ENCODE measurements at places on chromosomes 16 and 17.

DNA sequence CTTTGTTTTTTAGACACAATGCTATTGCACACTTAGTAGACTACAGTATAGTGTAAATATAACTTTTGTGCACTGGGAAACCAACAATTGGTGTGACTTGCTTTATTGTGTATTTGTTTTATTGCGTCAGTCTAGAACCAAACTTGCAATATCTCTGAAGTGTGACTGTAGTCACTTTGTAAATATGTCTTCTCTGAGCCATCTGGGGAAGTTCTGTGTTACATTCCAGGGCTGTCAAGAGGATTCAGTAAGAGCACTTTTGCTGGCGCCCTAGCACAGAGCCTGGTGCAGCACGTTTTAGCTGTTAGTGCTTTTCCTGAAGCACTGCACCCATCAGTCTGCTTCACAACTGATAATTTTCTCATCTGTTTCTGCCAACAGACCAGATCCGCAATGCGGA lies 73.2 kb downstream of the NT5M start:
- peaks cover 5% of the 10 kb centered on the region for H3K27me3 ChIP-seq
- H3K27ac ChIP-seq = no peak overlapping the region
- no peaks in the 10 kb centered on the region for H3K4me1 ChIP-seq
- H3K36me3 ChIP-seq = no peaks in the 10 kb centered on the region
- H3K4me3 ChIP-seq = no peak overlapping the region

DNA sequence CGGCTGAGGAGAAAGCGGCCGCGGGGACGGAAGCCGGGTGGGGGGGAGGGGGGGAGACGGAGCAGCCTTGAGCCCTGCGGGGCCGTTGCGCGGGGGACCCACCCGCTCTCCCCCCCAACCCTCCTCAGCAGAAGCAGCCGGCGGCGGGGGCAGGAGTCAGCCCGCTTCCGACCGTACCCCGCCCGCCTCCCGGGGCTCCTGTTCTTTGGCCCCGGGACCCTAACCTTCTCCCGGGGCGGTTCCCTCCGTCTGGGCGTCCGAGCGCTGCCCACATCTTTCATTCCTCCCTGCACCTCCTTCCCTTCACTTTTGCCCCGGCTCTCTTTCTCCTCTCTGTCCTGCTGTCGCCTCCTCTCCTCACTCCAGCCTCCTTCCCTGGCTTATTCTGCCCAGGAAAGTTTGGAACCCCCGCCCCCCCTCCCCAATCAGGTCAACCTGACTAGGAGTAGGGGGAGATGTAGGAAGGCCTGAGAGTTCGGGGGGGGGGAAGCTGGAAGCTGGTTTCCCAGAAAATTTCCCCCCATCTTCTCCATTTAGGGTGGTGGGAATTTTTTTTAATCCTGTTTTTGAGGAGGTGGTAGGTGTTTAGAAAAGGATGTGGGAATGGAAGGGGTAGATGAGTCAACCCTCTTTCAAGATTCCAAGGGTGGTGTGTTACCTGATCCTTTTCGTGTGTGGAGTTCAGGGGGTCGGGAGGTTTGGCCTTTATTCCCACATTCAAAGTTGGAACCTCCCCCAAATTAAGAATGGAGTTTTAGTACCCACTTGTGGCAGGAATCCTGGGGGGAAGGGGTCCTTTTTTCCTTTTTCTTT lies 427 bp upstream of the NLK start:
- H3K4me1 ChIP-seq = peaks cover 56% of the 10 kb centered on the region
- peak overlapping the region; percentile 74 for H3K27ac ChIP-seq
- H3K27me3 ChIP-seq = peaks cover 4% of the 10 kb centered on the region
- H3K36me3 ChIP-seq = peaks cover 29% of the 10 kb centered on the region

GRCh38 chr16:70156207-70156978 lies 17.2 kb upstream of the CLEC18C start:
- H3K27ac ChIP-seq = no peak overlapping the region
- H3K4me1 ChIP-seq = peaks cover 5% of the 10 kb centered on the region
- peaks cover 27% of the 10 kb centered on the region for H3K36me3 ChIP-seq

DNA sequence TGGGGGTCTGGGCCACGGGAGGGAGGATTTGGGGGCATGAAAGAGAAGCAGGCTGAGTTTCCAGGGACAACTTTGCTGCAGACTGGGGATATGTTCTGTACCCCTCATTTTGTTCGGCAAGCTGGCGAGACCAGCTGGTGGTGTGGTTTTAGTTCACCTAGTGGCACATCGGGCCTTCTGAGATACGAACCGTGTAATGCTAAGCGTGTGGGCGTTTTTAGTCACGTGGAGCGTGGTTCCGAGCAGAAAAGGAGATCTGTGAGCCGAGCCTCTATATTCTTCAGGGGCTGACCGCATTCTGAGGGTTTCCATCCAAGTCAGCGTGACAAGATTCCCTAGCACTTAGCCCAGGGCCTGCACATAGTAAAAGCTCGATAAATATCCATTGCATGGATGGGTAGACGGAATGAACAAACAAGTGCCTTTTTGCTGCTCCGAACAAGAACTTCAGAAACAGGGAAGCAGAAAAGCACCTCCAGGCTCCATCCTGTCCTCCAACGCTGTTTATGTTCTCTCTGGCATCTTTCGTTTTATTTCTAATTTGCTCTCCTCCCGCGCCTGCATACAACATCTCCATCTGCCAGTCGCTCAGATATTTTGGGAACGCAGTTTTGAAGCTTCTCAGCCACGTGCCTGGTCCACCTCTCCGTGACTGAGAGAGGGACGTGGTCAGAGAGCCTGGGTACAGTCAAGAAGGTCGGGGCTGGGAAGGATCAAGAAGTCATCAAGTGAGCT lies 5.8 kb downstream of the SYT17 start:
- no peak for DNase-seq
- no peak overlapping the region for H3K27ac ChIP-seq
- H3K36me3 ChIP-seq = no peaks in the 10 kb centered on the region
- H3K4me1 ChIP-seq = peaks cover 3% of the 10 kb centered on the region
- peaks cover 33% of the 10 kb centered on the region for H3K27me3 ChIP-seq

GRCh38 chr17:36117505-36118382 lies 14.1 kb downstream of the CCL4 start:
- no peaks in the 10 kb centered on the region for H3K27me3 ChIP-seq
- H3K27ac ChIP-seq = no peak overlapping the region
- no peak for DNase-seq
- peaks cover 23% of the 10 kb centered on the region for H3K4me1 ChIP-seq
- H3K4me3 ChIP-seq = no peak overlapping the region

- H3K27ac ChIP-seq = peak overlapping the region; percentile 99
- H3K4me3 ChIP-seq = peak overlapping the region; percentile 99
- peak; percentile 59 for DNase-seq
- H3K4me1 ChIP-seq = peaks cover 38% of the 10 kb centered on the region
- H3K36me3 ChIP-seq = peaks cover 28% of the 10 kb centered on the region
- H3K27me3 ChIP-seq = no peaks in the 10 kb centered on the region
Measured at GRCh38 chr16:15650698-15651171, 690 bp downstream of the NDE1 start.

DNA sequence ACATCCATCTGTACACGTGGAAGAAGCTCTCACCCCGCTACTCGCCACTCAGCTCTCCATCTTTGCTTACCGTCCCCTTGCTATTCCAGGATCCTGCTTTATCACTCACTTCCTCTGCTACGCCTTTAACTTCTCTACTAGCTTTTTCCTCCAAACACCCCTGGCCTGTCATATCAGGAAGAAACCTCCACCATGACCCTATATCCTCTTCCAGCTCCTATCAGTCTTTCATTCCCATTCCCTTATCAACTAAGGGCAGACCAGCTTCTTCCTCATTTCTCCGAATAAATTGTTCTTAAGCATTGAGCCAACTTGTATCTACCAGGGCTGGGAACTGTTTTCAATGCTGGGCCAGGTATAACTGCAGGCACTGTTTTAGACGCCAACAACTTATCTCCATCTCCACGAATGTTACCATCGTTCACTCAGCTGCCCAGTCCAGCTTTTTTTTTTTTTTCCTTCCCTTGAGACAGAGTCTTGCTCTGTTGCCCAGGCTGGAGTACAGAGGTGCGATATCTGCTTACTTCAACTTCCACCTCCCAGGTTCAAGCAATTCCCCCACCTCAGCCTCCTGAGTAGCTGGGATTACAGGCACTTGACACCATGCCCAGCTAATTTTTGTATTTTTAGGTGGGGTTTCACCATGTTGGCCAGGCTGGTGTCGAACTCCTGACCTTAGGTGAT lies 4.3 kb downstream of the IQCK start:
- no peak overlapping the region for H3K4me3 ChIP-seq
- H3K27ac ChIP-seq = no peak overlapping the region
- H3K4me1 ChIP-seq = peaks cover 12% of the 10 kb centered on the region
- no peaks in the 10 kb centered on the region for H3K27me3 ChIP-seq
- no peaks in the 10 kb centered on the region for H3K36me3 ChIP-seq
- no peak for DNase-seq

GRCh38 chr16:20401475-20402016 lies 3.0 kb downstream of the PDILT start:
- DNase-seq = no peak
- H3K27me3 ChIP-seq = no peaks in the 10 kb centered on the region
- H3K4me1 ChIP-seq = no peaks in the 10 kb centered on the region
- no peak overlapping the region for H3K4me3 ChIP-seq
- no peaks in the 10 kb centered on the region for H3K36me3 ChIP-seq
